ENCODE measurements at places on chromosomes 4 and X. TPM values are rescaled to one million over a fixed set of nuclear protein-coding genes. Genes with fewer than 3 reads are reported as not detected.

DNA sequence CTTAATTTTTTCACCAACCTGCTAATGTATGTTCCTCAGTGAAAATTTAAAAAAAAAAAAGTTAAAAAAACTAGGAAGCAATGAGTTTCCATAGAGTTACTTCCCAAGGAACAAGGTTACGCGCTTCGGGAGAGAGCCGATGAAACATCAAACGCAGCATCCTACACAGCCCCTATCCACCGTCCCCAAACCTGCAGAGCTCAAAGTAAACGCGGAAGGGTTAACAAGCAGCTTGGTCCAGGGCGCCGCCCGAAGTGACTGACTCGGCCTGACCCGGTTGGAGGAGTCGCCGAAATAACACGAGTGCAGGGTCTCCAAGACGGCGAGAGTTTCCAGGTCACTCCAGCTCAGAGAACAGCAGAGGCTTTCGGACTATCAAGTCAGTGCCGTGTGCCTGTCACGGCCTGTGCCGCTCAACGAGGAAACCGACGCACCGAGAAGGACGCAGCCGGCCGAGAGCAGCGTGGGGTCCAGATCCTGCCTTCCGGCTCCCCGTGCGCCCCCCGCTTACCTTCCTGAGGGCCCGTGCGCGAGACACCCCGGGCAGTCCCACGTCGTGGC is 512 bp downstream of the NOP14 start:
- DNase-seq = peak; percentile 69

The CT45A5 gene
- polyA plus RNA-seq = 0.26 TPM

The ASB9 gene
- 4.7 TPM for polyA plus RNA-seq

The DAPP1 gene
- polyA plus RNA-seq = 1.3 TPM

The EDA gene
- 23.7 TPM for polyA plus RNA-seq

DNA sequence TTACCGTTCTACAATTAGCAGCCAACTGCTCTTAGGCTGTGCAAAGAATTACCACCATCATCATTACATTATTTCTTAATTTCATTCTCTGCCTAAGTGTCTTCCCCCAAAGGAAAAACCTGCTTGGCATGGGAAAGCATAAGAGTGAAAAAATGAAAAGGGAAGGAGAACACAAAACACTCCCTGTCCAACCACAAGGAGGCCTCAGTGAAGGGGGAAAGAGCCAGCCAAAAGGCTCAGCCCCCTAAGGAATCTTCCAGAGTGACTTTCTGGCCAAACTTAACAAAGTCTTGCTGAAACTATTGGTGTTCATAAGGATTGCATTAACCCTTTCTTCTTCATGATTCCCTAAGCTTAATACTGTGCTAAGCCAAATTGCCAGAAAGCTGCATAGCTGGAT is 287.4 kb downstream of the SMARCA1 start:
- peak; percentile 48 for DNase-seq

DNA sequence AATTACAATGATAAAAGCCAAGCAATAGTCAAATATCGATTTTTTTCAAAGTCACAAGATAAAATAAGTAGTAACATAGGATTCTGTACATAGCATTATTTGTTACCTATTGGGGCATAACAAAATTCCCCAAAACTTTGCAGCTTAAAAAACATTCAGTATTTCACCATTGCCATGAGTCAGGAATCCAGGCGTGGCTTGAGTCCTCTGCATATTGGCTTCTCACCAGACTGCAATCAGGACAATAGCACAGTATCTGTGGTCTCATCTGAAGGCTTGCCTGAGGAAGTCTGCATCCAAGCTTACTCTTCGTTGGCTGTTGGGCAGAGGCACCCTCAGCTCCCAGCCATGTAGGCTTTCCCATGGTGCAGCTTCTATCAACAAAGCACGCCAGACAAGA is 6.2 kb upstream of the CTBP1 start:
- no peak for DNase-seq

- no peak for DNase-seq
Measured at GRCh38 chr4:138579146-138579545, 337.0 kb upstream of the SLC7A11 start.

GRCh38 chr4:39305912-39306677 is 60.1 kb downstream of the RFC1 start:
- DNase-seq = no peak

DNA sequence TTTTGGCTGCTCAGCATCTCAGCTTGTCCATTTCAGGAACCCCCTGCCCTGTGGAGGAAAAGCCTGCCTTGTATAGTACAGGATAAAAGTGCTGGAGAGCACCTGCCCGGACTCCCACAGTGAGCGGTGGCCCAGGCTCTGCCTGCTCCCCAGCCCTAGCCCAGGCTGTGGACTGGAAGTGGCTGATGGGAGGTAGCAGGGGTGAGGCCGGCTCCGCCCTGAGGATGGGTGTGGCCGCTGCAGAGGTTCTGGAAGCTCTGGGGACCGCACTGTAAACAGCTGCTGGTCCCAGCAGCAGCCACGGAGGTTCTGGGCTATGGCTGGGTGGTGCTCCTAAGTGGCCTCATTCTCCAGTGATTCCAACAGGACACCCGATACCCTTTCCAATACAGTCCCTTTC is 56.6 kb upstream of the HELT start:
- DNase-seq = no peak

The DKK2 gene
- 16.2 TPM for polyA plus RNA-seq

The SPANXA1 gene
- not detected for polyA plus RNA-seq

DNA sequence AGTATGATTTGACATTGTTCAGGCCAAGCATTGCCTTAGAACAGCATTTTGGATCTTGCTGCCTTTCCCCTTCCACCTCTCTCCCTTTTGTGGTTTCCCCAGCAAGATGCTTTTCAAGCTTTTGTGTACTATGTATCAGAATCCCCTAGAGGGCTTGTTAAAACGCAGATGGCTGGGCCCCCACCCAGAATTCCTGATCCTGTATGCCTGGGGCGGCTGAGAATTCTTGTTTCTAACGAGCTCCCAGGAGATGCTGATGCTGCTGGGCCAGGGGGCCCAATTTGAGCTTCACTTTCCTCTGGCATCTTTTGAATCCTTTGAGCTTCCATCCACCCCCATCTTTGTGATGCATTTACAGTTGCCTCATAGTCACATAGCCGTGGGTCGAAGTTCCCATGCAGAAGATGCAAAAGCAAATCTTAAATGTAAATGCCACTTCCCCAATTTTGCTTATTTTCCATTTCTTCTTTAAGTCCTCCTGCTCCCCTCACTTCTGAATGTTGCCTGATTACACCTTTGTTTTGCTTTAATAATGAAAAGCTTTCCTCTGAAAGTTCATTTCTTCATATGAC is 18.5 kb downstream of the HCCS start:
- DNase-seq = peak; percentile 56

- no peak for DNase-seq
Measured at GRCh38 chr4:103885152-103885551, 165.4 kb upstream of the TACR3 start.

DNA sequence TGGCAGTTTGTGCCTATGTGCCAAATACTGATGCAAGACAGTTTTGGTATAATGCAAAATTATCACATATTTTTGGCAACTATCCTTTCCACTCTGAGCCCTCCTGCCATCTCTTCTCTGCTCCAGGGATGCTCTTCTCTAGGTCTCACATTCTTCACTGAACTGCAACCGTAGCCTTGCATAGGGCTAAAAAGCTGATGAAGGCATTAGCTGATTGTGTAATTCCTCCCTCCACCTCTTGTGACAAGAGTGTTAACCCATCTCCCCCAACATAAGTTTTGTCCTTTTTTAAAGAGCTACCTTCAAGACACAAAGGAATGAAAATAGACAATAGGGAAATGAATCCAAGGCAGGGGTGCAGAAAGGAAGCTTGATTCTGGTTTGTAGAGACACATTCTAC is 33.1 kb upstream of the ANK2 start:
- no peak for DNase-seq

DNA sequence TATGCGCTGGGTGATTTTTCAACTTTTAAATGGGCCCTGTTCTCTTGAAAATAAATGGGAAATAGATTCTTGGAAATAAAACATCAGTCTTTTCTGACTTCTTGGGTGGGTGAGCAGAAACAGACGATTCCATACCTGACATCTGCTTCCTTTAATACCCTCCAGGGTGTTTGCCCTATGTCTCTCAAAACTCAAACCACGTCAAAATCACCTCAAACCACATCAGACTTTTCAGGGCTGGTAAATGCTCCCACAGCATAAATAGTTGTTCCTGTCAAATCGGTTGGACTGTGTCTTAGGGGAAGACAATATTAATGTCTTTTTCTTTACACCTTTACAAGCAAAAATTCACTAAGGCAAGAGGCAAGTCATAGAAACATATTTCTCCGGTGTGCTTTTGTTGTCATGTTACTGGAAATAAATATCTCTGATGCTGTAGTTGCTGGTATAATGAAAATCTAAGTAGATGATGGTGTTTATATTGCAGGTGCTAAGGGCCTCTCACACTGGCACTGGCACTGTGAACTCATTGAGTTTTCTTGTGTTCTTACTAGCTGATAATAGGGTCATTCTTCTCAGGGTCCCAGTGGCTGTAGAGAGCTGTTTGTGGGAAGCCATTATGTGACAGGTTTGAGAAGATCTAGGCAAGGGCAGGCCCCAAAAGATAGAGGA is 380.4 kb downstream of the RAPGEF2 start:
- DNase-seq = no peak

GRCh38 chr4:141703497-141703896 is 67.1 kb downstream of the IL15 start:
- no peak for DNase-seq

The OTC gene
- not detected for polyA plus RNA-seq

- DNase-seq = no peak
Measured at GRCh38 chr4:19913650-19914049, 338.1 kb upstream of the SLIT2 start.

The SYN1 gene
- polyA plus RNA-seq = 4.7 TPM

DNA sequence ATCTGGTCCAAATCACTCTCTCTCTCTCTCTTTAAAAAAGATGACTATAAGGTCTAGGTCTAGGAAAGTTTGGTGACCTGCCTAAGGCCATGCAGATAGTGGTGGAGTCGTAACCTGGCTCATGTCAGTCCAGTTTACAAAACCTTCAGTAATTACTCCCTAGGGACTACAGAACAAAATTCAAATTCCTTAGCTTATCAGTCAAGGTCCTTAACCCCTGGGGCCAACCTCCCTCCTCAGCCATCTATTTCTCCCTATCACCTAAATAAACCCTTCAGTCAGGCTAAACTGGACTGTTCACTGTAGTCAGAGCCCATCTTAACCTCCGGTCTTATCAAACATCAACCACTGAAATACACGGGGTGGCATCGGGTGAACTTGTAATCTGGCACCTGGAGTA is 68.9 kb downstream of the MAP3K15 start:
- DNase-seq = no peak

DNA sequence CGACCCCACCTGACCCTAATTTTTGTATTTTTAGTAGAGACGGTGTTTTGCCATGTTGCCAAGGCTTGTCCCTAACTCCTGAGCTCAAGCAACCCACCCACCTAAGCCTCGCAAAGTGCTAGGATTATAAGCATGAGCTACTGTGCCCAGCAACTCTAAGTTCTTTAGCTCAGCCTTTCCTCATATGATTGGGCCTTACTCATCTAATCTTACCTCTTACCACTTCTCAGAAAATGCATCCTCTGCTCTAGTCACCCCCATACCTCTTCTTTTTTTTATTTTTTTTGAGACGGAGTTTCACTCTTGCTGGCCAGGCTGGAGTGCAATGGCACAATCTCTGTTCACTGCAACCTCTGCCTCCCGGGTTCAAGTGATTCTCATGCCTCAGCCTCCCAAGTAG is 35.6 kb upstream of the UGDH start:
- DNase-seq = no peak

DNA sequence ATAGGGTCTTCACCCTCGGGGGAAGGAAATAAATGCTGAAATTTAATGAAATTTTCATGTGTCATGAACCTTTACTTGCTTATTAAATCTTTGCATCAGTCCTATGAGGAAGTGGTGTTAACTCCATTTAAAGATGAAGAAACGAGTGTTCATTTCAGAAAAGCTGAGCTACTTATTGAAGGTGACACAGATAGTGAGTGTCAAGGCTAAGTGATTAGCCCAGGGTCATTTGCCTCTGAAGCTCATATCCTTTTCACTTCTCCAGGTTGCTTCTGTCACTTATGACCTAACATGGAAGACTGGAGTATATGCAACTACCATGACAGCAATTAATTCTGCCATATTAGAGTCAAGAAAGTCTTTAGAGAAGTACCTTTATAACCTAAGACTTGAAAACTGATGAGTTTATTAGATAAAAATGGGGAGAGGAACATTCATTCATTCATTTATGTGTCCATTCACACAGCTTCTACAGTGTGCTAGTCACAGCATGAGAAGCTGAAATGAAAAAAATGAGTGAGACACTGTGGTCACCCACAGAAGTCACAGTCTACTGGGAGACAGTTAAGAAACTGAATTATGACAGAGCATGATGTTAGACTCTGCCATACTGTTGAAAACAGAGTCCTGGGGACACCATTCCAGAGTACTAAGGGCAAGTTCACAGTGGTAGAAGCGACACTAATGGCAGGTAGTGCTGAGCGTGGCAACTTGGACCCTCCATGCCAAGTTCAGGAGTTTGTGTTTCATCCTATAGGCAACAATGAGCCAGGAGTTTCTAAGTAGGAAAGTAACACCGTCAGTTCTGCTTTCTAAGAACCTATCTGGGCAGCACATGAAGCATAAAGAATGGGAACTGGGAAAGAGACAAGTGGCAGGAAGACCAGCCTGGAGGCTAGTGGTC is 21.3 kb downstream of the ALPK1 start:
- DNase-seq = no peak

DNA sequence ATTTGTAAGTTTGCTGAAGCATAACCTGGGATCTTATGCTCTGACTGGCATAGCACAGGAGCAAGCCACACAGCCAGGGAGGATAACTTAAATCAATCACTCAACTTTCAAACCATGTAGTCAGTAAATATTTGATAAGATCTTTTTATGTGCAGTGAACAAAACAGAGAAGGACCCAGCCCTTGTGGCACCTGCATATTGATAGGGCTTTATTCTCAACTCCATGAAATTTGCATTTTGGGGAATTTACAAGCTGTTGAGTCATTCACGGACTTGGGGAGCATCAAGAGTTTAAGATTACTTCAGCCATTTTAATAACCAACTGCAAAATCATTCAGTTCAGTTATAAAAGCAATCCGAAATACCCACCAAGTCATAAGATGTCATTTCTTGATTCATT is 122.6 kb downstream of the COMMD8 start:
- DNase-seq = no peak

The CYBB gene
- 18.9 TPM for polyA plus RNA-seq

The NAP1L3 gene
- 8.3 TPM for polyA plus RNA-seq

GRCh38 chr4:71222661-71223060 is 116.2 kb upstream of the SLC4A4 start:
- DNase-seq = no peak

GRCh38 chr4:52968691-52969090 is 106.6 kb downstream of the RASL11B start:
- no peak for DNase-seq

Data from muscle of leg (tissue), 16 donors.